Upper lobe of left lung (tissue), 6 donors: ENCODE measurements at places on chromosomes 4 and X.

- DNase-seq, result no peak
- no peaks in the 10 kb centered on the region for H3K4me1 ChIP-seq
- no peak overlapping the region for H3K4me3 ChIP-seq
- H3K27me3 ChIP-seq, result no peaks in the 10 kb centered on the region
- no peak overlapping the region for H3K27ac ChIP-seq
These were observed 529.7 kb upstream of the RPS6KA3 start for GRCh38 chrX:20796450-20796849.

GRCh38 chr4:13984991-13985800 is 357.7 kb upstream of the BOD1L1 start:
- no peak overlapping the region for H3K27ac ChIP-seq
- peaks cover 4% of the 10 kb centered on the region for H3K4me1 ChIP-seq
- no peaks in the 10 kb centered on the region for H3K36me3 ChIP-seq
- no peak overlapping the region for H3K4me3 ChIP-seq
- H3K27me3 ChIP-seq, result no peaks in the 10 kb centered on the region

- H3K27me3 ChIP-seq, result no peaks in the 10 kb centered on the region
- no peak overlapping the region for H3K27ac ChIP-seq
- H3K36me3 ChIP-seq, result no peaks in the 10 kb centered on the region
These were observed 568.5 kb downstream of the IQCM start for GRCh38 chr4:149247164-149247563.

- no peaks in the 10 kb centered on the region for H3K27me3 ChIP-seq
- H3K4me3 ChIP-seq, result no peak overlapping the region
- no peak overlapping the region for H3K27ac ChIP-seq
- no peaks in the 10 kb centered on the region for H3K36me3 ChIP-seq
- peak; percentile 24 for DNase-seq
- H3K4me1 ChIP-seq, result no peaks in the 10 kb centered on the region
These were observed 13.3 kb upstream of the CD99 start for GRCh38 chrX:2677764-2678163.

- H3K36me3 ChIP-seq, result no peaks in the 10 kb centered on the region
- DNase-seq, result no peak
- H3K4me3 ChIP-seq, result no peak overlapping the region
- no peaks in the 10 kb centered on the region for H3K27me3 ChIP-seq
- H3K27ac ChIP-seq, result no peak overlapping the region
These were observed 321.9 kb upstream of the PRPS2 start for GRCh38 chrX:12469296-12469695.

DNA sequence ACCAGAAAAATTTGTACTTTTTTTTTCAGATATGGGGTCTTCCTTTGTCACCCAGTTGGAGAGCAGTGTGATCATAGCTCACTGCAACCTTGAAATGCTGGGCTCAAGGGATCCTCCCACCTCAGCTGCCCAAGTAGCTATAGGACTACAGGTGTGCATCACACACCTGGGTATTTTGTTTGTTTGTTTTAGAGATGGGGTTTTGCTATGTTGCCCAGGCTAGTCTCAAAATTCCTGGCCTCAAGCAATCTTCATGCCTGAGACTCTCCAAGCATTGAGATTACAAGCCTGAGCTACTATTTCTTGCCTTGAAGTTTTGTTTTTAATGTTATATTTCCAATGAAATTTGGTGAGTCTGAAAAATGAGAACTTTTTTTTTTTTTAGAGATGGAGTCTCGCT is 847.8 kb downstream of the TRIML1 start:
- no peaks in the 10 kb centered on the region for H3K27me3 ChIP-seq
- no peaks in the 10 kb centered on the region for H3K4me1 ChIP-seq
- H3K27ac ChIP-seq, result no peak overlapping the region
- no peak for DNase-seq
- H3K4me3 ChIP-seq, result no peak overlapping the region
- H3K36me3 ChIP-seq, result no peaks in the 10 kb centered on the region

DNA sequence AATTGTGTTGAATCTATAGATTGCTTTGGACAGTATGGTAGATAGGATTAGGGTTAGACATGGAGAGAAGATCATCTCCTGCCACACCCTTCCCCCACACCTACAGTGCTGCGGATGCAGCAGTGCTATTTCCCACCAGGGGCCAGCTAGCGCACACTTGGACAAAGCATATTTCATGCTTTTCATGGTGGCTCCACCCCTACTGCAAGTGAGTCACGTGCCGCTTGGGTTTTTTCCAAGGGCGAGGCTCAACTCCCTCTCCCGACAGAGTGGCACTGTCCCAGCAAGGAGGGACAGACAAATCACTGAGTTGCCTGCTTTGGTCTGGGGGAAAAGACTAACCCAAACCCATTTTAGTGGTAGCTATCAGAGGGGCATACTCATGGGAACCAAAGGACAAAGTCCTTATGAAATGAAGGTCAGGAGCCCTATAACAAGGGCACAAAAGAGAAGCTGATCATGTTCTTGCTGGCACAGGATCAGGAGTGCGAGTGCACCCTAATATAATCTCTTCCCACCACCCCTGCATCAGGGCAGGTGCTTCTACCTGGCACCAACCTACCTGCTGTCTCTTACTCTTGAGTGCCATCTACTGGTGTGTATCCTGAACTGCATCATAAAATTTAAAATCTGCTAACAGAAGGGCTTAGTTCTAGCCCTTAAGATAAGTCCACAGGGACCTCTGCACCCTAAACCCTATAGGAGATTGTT is 55.1 kb upstream of the PGAM4 start:
- H3K27me3 ChIP-seq, result no peaks in the 10 kb centered on the region
- H3K4me1 ChIP-seq, result no peaks in the 10 kb centered on the region
- no peaks in the 10 kb centered on the region for H3K36me3 ChIP-seq
- peak; percentile 72 for DNase-seq
- no peak overlapping the region for H3K4me3 ChIP-seq

DNA sequence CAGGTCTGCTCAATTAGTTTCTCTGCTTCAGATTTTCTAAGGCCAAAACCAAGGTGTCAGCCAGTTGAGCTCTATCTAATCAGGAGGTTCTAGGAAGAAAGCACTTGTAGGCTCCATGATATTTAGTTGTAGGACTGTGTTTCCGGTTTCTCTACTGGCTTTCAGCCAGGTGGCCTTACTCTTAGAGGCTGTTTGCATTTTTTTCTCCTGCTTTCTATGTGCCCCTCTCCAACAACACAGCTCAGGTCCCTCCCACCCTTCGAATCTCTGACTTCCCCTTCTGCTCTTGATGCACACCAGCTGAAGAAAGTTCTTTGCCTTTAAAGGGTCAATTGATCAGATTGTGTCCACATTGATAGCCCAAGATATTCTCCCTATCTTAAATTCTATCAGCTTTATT is 245.2 kb downstream of the RAB28 start:
- no peak overlapping the region for H3K4me3 ChIP-seq
- no peak overlapping the region for H3K27ac ChIP-seq
- H3K27me3 ChIP-seq, result no peaks in the 10 kb centered on the region
- DNase-seq, result no peak
- H3K36me3 ChIP-seq, result no peaks in the 10 kb centered on the region
- no peaks in the 10 kb centered on the region for H3K4me1 ChIP-seq

DNA sequence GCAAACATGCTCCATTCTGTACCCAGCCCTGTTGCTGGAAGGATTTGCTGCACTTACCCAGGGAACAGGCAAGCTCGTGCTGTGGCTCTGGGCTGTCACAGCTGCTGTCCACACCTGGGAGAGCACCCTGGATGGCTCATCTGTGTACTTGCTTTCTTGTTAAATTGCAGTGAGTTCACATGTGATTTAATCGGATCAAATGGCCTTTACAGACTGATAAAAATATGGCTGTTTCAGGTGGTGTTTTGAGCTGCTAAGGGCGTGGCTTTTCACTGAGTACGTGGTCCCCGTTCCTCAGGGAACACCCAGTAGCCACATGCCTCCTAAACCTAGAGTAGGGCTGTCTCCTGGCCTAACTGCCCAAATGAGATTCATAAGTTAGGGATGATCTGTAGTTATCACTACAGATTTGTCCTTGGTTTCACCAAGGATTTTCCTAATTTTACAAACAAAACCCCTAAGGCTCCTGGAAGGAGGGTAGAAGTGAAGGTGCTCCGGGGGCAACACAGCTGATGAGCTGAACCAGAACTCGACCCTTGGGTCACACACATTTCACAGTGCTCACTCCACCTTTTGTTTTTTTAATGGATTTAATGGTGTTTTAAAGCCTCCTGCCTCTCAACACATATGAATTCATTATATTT is 13.7 kb downstream of the KLKB1 start:
- H3K36me3 ChIP-seq, result no peaks in the 10 kb centered on the region
- no peak overlapping the region for H3K27ac ChIP-seq
- no peak overlapping the region for H3K4me3 ChIP-seq
- no peak for DNase-seq
- no peaks in the 10 kb centered on the region for H3K27me3 ChIP-seq

DNA sequence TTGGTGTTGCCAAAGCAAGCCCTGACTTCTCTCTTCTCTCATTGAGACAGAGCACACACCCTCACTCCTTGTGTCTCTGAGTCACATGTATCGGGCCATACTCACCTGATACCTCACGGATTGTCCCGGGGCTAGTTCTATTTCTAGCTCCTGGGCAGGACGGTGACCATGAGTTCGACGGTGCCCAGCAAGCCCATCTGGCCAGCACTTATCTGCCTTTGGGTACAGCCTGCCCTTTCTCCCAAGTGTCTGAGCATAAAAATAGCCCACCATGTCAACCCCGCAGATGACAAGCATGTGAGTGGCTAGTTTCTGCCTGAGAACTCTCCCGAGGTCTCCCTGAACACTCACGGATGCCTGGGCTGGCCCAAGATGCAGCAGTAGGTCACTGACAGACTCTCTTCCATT is 158.5 kb downstream of the DHRSX start:
- H3K27ac ChIP-seq, result no peak overlapping the region
- no peak for DNase-seq
- H3K4me3 ChIP-seq, result no peak overlapping the region
- no peaks in the 10 kb centered on the region for H3K27me3 ChIP-seq
- H3K36me3 ChIP-seq, result no peaks in the 10 kb centered on the region

- no peak overlapping the region for H3K4me3 ChIP-seq
- H3K4me1 ChIP-seq, result peaks cover 11% of the 10 kb centered on the region
- peaks cover 6% of the 10 kb centered on the region for H3K27me3 ChIP-seq
- H3K36me3 ChIP-seq, result no peaks in the 10 kb centered on the region
- no peak overlapping the region for H3K27ac ChIP-seq
These were observed 2.9 kb downstream of the GPR78 start for GRCh38 chr4:8582941-8583654.

GRCh38 chrX:138026211-138026610 is 460.3 kb downstream of the ZIC3 start:
- no peak overlapping the region for H3K4me3 ChIP-seq
- H3K36me3 ChIP-seq, result no peaks in the 10 kb centered on the region
- no peaks in the 10 kb centered on the region for H3K27me3 ChIP-seq
- no peaks in the 10 kb centered on the region for H3K4me1 ChIP-seq
- no peak overlapping the region for H3K27ac ChIP-seq

DNA sequence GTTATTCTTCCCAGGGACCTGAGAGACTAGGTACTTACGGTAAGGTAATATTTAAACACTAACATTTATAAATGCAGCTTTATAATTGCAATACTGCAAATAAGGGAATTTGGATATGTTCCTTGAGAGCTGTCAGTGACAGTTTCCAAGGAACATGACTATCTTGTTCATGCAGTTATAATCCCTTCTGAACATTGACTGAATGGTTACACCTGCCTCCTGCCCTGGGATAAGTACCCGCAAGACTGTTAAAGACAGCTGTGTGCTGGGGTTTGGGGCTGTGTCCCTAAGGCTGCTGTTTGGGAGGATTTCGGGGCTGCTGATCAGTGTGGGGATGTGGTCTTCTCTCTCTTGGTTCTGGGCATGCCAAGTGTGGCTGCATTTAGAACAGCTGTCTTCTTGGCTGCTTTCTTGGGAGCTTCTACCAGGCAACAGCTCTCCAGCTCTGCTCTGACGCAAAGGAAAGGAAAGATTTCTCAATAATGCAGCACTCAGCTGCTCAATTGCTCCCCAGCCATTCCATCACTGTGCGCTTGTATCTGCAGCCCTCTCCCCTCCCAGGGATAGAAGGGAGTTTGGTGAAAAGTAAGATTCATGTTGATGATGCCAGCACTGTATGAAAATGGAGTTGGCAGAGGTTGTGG is 298.8 kb upstream of the TAPT1 start:
- H3K27ac ChIP-seq, result no peak overlapping the region
- no peaks in the 10 kb centered on the region for H3K4me1 ChIP-seq
- no peak overlapping the region for H3K4me3 ChIP-seq
- H3K27me3 ChIP-seq, result no peaks in the 10 kb centered on the region
- no peaks in the 10 kb centered on the region for H3K36me3 ChIP-seq

DNA sequence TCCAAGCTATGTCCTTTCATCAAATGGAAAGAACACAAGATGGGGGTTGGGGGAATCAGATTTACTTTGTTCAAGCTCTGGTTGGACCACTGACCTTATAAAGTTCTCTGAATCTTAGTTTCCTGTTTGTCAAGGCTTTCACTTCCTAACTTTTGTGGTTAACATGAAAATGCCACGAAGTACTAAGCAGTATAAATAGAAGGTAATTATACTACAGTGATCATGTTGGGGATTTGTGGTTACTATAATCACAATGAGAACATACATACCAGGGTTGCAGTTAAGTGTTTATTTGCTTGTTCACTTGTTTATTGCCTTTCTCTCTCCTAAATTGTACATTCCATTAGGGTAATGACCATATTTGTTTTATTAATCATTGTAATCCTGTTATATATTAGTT is 53.2 kb downstream of the SPRY1 start:
- H3K4me1 ChIP-seq, result peaks cover 6% of the 10 kb centered on the region
- H3K4me3 ChIP-seq, result no peak overlapping the region
- no peak for DNase-seq
- H3K27me3 ChIP-seq, result no peaks in the 10 kb centered on the region

DNA sequence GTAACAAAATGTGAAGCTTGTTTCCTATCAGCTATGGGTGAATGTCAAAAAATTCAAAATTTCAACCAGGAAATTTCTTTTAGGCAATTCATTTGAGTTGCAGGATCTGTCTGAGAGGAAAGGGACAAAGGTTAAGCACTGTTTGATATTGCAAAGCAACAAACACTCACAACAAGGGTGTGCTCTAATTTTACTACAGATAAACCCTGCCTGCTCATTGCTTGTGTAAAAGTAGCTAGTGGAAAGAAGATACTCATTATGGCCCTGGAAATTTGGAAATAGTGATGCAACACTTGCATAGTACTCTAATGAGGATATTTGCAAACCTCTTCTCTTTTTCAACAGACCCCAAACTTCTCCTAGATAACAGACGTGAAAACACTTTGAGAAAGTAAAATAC is 27.1 kb downstream of the FAM47E start:
- no peaks in the 10 kb centered on the region for H3K27me3 ChIP-seq
- H3K4me3 ChIP-seq, result no peak overlapping the region
- no peak overlapping the region for H3K27ac ChIP-seq
- H3K4me1 ChIP-seq, result no peaks in the 10 kb centered on the region

DNA sequence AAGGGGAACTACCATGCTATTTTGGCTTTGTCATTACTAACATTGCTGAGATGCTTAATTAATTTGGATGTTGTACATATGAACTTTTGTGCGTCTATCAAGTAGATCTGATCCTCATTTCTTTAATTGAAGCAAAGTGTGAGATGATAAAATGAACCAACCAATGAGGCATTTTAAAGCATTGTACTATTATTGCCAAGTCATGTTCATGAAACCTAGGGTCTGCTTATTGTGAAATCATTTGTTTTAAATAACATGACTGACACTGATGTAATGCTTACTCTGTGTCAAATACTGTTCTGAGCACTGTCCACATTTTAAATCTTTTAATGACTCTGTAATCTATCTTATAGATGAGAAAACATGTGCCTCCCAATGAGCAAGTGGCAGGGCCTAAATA is 57.7 kb downstream of the C4orf33 start:
- no peak overlapping the region for H3K27ac ChIP-seq
- no peaks in the 10 kb centered on the region for H3K27me3 ChIP-seq
- no peak for DNase-seq
- no peaks in the 10 kb centered on the region for H3K4me1 ChIP-seq
- H3K36me3 ChIP-seq, result no peaks in the 10 kb centered on the region
- no peak overlapping the region for H3K4me3 ChIP-seq
